ENCODE measurements at places on chromosomes 3 and 15.

GRCh38 chr15:73560501-73561117 lies 72.6 kb downstream of the NPTN start:
- no peak for DNase-seq

- no peak for DNase-seq
These were observed 91.8 kb downstream of the BTD start for GRCh38 chr3:15693355-15693754.

DNA sequence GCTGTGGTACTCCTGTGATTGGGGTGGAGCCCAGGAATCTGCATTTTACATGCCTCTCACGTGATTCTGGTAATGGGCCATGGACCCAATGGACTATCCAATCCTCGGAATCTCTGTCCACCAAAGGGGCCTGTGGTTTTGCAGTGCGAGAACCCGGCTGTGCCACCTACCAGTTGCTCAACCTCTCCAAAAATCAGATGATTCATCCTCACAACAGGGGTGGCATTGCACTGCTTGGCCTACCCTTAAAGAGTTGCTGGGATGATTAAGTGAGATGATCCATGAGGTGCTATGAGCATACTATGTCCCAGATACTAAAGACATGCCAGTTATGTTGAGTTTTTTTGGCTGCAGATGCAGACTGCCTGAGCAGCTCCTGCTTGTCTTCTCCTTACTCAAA lies 5.1 kb downstream of the ANP32A start:
- DNase-seq: no peak

DNA sequence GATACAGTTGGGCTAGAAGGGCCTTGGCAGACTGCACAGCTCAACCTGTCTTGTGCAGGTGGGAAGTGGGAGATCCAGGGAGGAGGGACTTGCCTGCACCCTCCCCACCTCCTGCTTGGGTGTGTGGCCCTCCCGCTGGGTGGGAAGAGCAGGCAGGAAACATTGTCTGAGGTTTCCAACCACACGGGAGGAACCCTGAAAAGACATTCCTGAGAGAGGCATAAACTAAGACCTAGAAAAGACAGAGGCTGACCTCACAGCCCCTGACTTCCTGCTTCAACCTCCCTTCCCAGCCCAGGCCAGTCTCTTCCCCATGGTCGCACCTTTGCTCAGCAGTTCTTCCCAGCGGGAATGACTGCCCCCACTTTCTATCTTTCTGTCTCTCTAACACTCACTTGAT lies 46.3 kb upstream of the INSYN1 start:
- DNase-seq: no peak

DNA sequence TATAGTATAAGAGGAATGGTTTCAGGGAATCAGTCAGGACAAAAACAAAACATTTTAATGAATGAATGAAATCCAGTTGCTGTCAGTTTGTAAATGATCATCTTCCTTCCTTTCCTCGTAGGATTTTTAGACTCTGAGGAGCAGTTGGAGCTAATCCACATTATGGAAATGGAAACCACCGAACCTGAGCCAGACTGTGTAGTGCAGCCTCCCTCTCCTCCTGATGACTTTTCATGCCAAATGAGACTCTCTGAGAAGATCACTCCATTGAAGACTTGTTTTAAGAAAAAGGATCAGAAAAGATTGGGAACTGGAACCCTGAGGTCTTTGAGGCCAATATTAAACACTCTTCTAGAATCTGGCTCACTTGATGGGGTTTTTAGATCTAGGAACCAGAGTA lies 3.1 kb downstream of the TIPARP start:
- no peak for DNase-seq

DNA sequence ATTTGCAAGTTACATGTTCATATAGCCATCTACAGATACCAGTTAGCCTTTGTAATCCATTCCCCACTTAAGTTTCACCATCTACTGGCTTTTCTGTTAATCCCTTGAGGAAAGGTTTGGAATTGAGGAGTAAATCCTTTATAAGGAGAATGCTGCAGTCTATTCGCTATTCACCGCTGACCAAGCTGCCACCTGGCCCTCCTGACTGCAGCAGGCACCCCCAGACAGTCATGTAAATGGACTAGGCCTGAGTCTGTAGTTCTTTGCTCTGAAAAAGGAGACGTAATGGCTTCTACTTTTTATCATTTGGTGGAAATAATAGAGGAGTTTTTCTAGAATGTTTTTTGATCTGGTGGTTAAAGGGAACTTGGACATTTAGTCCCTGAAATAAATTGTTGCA lies 3.2 kb downstream of the HIGD2B start:
- no peak for DNase-seq

- no peak for DNase-seq
These were observed 8.6 kb downstream of the LTF start for GRCh38 chr3:46456118-46456517.

- no peak for DNase-seq
These were observed 16.1 kb downstream of the FILIP1L start for GRCh38 chr3:100097919-100098783.

DNA sequence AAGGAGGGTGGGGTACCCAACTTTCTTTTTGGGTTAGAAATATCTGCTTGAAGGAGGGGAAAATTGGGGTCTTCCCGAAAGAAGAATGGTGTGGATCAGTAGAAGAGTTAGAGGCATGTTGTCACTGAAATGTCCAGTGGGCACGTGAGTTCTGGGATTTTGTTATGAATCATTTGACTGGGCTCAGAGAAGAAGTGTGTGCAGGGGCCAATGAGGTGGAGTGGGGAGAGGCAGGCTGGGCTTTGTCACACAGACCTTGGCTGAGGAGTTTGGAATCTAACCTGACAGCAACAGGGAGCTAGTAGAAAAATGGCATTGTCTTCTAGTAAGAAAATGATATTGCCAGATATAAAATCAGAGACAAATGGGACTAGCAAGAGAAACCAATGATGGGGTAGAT lies 436.8 kb downstream of the MFSD1 start:
- DNase-seq: no peak

- peak; percentile 46 for DNase-seq
These were observed 17.5 kb upstream of the GASK1A start for GRCh38 chr3:42961633-42962032.

- no peak for DNase-seq
These were observed 35.1 kb upstream of the P3H2 start for GRCh38 chr3:190155752-190156151.

GRCh38 chr3:27209617-27210264 lies 159.4 kb downstream of the NEK10 start:
- no peak for DNase-seq

- DNase-seq: no peak
These were observed 31.2 kb upstream of the ZNF774 start for GRCh38 chr15:90320885-90321278.

GRCh38 chr3:53350652-53351051 lies 3.3 kb upstream of the DCP1A start:
- DNase-seq: no peak

GRCh38 chr15:69787791-69788190 lies 309.9 kb downstream of the TLE3 start:
- no peak for DNase-seq

- no peak for DNase-seq
These were observed 97.1 kb downstream of the STRIT1 start for GRCh38 chr3:155196131-155197021.

GRCh38 chr15:79601405-79602086 lies 169.4 kb downstream of the MINAR1 start:
- DNase-seq: no peak

DNA sequence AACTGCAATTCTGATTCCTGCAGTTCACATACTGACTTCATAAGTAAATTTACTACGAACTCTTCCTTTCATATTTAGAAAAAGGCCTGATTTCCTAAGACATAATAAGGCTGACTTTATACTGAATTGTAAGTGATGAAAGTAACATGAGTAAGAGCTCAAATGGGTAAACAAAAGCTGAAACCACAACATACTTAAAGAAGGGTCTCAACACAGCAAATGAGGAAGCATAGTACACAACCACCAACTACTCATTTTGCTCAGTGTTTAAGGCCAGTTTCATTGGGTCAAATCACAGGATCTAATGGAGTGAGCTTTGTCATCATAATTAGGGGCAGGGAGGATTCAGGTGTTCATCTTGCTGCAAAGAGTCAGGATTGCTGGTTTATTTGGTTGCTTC lies 81.4 kb downstream of the SETD2 start:
- DNase-seq: no peak

GRCh38 chr3:87313641-87314040 lies 37.3 kb upstream of the POU1F1 start:
- no peak for DNase-seq

DNA sequence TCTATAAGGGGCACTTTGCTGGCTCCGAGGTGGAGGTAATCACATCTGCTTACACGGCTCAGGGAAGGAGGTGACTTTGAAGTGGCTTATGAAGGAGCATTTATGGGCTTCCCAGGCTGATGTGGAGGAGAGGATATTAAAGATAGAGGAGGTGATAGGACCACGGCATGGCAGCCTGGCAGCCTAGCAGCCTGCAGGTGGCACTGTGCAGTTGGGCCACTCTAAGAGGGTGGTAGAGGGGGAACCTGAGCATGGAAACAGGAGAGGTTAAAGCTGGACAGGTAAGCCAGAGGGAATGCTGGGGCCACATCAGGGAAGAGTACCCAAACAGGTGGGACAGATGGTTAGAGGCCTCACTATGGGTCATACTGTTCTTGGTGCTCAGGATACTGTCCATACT lies 375.0 kb downstream of the WDR72 start:
- DNase-seq: no peak

GRCh38 chr3:30073622-30074021 lies 532.8 kb upstream of the TGFBR2 start:
- no peak for DNase-seq

DNA sequence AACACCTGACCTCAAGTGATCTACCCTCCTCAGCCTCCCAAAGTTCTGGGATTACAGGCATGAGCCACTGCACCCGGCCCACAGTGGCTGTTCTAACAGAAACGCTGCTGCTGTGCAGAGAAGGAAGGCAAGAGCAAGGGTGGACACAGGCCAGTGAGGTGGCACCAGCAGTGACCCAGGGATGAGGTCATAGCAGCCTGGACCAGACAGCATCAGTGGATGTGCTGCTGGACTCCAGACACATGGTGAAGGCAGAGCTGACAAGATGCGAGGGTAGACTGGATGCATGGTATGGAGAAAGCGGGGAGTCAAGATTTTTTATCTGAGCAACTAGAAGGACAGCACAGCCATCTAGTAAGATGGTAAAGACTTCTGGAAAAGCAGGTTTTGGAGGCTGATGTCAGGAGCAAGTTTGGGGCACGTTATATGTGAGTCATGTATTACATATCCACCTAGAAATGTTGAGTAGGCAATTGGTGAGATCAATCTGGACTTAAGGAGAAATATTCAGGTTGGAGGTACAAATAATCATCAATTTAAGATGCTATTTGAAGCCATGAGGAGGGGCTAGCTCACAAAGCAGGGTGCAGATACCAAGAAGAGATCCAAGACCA lies 22.1 kb upstream of the TJP1 start:
- no peak for DNase-seq

DNA sequence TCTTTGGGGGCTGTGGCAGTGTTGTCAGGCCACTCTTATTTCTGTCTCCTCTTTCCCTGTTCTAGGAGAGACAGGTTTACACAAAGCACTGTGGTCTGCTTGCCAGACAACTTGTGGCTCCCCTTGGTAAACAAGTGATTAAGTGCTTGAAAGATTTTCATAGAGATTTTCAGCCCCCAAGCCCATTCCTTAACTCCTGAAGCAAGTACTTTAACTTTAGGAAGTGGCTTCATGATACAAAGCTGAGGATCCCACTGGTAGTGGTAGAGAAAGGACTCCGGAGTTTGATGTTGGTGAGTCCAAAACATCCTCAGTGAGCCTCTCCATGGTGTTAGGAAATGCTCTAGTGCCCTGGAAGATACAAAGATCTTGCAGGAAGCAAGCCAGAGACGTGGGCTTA lies 12.0 kb downstream of the ZBTB38 start:
- no peak for DNase-seq

DNA sequence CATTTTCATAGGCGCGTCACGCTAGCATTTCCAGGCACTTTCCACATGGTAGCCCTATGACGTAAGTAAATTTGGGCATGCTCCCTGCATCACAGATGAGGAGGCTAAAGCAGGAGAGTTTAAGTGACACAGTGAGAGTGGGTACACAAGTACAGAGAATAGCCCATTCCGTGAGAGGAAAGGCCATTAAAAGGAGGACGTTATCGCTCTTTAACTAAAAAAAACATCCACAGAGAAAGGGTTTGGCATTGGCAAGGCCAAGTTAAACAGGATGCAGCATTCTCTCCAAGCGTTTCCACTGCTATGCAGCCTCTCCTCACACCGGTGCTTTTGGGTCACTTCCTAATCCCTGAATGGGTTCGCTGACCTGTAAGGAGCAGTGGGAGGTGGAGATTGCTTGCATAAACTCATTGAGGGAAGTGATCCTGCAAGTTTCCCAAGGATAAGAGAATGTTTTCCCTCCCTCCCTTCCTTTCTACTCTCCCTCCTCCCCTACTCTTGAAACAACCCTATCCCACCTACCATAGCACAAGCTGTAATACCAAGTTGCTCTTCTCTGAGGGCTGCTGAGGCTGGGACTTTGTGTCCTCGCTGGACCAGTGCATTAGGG lies 147.7 kb downstream of the VGLL4 start:
- DNase-seq: no peak

DNA sequence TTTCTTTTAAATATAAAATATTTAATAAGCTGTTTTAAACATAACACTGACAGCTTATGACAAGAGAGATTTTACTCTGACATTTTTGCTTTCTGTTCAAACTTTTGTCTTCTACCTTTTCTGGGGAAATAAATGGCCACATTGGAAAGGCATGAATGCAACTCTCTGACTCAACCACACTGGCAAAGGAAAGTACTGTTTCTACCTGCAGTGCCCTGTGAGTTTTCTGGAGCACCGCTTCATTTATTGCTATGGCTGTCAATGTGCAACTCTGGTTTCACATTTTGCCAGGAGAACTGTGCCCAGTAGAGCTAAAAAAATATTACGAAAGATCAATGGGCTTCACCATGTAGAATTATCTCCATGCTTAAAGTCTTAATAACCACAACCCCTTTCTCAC lies 15.1 kb downstream of the PDZRN3 start:
- no peak for DNase-seq

- no peak for DNase-seq
These were observed 591.1 kb downstream of the ZPLD1 start for GRCh38 chr3:103025880-103026279.

DNA sequence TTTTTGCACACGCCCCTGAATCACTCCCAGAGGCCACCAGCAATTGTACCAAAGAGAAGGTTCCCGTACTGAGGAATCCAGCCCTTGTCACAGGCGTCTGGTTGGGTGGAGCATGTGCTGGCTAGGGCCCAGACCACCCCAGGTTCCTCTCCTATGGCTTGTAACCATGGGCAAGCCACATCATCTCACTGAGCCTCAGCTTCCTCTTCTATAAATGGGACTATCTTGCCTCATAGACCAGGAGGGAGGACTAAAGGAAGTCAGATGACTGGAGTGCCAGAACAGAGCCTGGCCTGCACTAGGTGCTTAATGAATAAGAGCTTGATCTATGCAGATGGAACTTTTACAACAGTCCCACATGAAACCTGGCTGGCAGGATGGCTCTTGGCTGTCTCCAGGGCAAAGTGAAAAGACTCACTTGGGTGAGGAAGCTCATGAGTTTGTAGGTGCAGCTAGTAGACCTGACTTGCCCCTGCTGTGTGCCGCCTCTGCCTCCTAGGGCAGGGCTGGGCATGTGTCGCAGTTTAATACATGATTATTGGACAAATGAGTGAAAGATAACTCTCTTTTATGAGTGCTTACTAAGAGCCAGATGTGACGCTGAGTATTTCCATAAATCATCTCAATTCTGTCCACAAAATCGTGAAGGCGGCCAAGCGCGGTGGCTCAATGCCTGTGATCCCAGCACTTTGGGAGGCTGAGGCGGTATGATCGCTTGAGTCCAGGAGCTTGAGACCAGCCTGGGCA lies 29.3 kb downstream of the CTSH start:
- DNase-seq: no peak

- DNase-seq: no peak
These were observed 26.6 kb downstream of the LRRC2 start for GRCh38 chr3:46539443-46540005.

All from cerebellar nuclear complex (tissue), 1 donor.